ENCODE measurements at places on chromosomes 2 and 18.

DNA sequence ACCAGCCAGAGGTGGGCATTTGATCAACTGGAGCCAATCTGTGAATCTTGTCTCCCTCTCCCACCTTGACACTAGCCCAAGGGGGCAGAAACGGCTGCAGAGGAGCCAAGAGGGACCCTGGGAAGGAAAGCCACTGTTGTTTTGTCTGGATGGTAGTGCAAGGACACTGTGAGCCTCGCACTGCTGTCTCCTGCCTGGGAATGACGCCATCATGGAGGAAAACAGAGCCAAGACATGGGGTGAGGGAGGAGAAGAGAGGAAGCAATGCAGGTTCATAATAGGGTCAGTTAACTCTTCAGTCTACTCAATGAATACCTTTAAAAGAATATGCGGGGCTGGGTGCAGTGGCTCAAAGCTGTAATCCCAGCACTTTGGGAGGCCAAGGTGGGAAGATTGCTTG, 231.1 kb upstream of the AGAP1 start:
- DNase-seq: no peak

GRCh38 chr2:26566081-26566375, 75.1 kb downstream of the CIB4 start:
- no peak for DNase-seq

- DNase-seq: no peak
Measured at GRCh38 chr2:25256488-25256875, 85.2 kb downstream of the DNMT3A start.

DNA sequence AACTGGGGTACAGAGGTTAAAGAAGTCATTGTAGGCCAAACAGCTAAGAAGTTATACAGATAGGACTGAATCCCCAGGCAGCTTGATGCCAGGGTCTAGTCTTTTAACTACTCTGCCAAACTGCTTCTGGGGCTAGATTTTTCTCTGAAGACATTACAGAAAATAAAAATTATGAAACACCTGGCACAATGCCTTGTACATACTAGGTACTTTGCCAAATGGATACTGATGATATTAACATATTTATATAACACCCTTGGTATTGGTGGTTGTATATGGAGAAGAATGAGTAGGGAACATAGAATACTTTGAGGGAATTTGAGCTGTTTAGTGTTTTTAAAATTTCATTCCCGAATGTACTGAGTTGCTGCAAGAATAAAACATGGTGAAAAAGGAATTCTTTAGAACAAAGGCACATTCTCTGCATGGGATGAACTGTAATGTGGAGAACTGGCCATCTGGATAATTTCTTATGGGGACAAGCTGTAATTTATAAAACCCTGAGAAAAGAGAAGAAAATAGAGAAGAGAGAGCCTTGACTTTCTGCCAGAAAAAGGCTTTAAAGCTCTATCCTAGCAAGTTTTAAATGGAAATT, 210.9 kb upstream of the TMEM200C start:
- DNase-seq: no peak
